Activated CD4-positive, alpha-beta T cell treated with anti-CD3 and anti-CD28 coated beads for 1 hour (primary cell): ENCODE measurements at places on chromosomes 3 and 15.

- no peak for DNase-seq
Observed at GRCh38 chr3:55737186-55737585, 250.1 kb upstream of the WNT5A start.

DNA sequence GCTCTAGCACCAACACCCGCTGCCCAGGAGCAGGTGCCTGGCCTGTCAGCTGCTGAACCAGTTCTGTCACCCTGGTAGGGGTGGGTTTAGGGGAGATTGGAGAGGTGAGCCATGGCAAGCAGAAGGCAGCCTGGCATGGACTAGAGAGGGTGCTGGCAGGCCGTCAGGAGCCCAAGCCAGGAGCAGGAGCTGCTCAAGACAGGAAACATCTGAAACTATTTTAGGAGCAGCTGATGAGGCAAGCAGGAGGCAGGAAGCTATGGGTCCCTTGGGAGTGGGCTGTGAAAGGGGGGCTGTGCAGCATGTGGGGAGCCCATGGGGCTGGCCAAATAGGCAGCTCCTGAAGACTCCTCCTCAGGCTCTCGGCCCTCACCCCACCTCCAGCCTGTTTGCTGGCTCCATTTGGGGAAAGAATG is 2.3 kb downstream of the INKA1 start:
- DNase-seq: no peak

GRCh38 chr15:86540840-86541467 is 461.3 kb downstream of the AGBL1 start:
- DNase-seq: no peak

DNA sequence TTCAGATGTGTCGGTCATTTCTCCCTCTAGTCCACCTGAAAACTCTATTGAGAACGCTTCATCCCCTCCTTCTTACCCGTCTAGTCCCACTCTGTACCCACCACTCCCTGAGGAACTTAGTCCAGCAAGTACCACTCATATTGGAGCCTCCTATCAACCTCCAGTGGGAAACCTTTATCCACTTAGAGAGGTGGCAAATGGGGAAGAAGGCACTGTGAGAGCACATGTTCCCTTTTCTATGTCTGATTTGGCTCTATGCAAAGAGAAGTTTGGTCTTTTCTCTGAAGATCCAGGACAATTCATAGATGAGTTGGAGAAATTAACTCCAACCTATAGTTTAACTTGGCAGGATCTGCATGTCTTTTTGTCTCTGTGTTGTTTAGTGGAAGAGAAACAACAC is 17.0 kb upstream of the RPN1 start:
- DNase-seq: no peak

- no peak for DNase-seq
Observed at GRCh38 chr3:160092760-160093159, 104.1 kb downstream of the IL12A start.

- no peak for DNase-seq
Observed at GRCh38 chr3:150784747-150785125, 21.8 kb upstream of the SIAH2 start.

DNA sequence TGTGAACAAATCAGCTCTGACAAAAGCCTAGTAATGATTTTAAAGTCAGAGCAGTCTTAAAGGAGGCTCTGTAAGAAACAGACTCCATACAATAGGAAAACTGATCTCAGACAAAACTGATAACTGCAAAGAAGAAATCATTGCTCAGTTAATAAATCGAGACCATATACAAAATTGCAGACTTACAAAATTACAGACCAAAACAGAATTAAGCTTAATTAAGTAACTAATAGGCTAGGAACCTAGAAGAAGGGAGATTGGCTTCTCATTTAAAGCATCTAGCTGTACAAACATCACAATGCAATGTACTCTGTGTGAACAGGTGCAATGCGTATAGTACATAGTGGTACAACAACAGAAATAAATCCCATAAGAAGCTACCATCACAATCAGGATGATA is 46.3 kb downstream of the ZBTB20 start:
- no peak for DNase-seq

- no peak for DNase-seq
Observed at GRCh38 chr3:149087208-149087607, 875 bp upstream of the HLTF start.

GRCh38 chr15:90988296-90988695 is 6.0 kb downstream of the PRC1 start:
- no peak for DNase-seq

DNA sequence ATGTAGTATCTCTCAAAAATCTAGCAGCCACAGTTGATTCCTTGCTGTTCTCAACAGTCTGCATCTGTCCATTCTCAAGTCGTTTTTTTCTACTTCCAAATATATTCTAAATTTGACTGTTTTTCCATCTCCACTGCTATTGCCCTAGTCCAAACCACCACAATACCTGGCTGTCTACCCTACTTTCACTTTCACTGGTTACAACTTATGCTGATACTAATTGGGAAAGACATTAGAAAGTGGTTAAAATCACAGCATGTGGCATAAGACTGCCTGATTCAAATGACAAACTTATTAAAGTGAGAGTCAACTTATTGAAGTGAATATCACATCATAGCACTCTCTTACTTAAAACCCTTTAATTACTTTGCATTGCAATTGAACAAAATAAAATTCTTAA is 72.6 kb downstream of the CHST2 start:
- DNase-seq: no peak

DNA sequence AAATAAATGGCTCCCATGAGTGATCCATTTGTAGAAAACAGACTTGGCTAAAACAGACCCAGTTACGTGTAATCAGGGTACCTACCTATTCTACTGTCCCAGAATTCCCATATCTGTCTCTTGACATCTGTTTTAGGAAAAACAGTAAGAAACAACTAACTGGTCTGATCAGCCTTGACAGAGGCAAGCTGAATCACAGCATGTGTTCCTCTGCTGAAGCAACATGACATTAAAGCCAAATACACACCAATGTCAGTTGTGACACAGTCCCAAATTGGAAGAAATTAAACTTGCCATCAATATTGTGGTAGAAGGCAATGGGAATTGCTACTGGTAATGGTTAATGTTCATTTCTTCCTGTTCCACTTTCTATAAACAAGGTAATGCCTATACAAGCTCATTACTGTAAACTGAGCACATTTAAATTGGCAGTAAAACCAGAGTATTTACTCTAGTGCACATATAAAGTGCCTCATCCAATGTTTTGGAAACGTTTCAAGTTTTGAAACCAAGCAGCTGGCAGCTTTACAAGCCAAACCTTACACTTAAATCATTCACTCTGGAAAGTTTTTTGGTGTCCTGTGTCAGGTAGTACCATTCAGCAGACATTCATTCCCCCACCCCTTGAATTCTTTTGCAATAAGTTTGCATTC is 27.0 kb downstream of the ALDH1A2 start:
- no peak for DNase-seq

DNA sequence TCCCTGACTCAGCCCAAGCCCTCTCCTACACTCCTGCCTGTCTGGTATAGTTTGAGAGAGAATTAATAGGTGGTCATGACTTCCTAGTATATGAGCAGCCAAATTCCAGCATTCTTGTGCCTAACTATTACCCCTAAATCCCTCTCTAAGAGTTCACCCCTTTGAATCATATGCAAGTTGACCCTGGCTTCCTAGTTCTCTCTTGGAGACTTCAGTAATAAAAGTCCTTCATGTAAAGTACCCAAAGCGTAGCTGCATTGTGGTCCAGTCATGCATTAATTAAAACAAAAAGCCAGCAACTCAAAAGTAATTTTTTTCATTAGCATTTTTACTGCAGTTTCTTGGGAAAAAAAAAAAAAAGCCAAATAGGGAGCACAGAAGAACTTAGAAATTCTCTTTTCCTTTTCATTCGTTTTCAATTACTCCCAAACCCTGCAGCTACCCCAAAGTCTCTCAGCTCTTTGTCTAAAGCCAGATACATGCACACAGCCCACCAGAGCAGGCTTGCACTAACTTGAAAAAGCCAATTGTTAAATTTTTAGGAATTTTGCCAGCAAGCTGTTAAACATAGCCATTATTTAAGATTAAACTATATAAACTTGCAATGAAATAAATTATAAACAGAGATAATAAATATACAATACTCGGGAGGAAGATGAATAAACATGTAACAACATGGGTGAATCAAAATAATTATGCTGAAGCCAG is 50.1 kb upstream of the STT3B start:
- DNase-seq: no peak

- no peak for DNase-seq
Observed at GRCh38 chr15:87944050-87944449, 312.5 kb downstream of the NTRK3 start.

GRCh38 chr3:175464362-175464761 is 605.2 kb downstream of the NAALADL2 start:
- no peak for DNase-seq

- no peak for DNase-seq
Observed at GRCh38 chr3:123842711-123843110, 41.4 kb downstream of the MYLK start.

- DNase-seq: no peak
Observed at GRCh38 chr3:46692566-46692990, 901 bp downstream of the ALS2CL start.

- DNase-seq: no peak
Observed at GRCh38 chr15:78695854-78696253, 54.8 kb upstream of the CHRNB4 start.

DNA sequence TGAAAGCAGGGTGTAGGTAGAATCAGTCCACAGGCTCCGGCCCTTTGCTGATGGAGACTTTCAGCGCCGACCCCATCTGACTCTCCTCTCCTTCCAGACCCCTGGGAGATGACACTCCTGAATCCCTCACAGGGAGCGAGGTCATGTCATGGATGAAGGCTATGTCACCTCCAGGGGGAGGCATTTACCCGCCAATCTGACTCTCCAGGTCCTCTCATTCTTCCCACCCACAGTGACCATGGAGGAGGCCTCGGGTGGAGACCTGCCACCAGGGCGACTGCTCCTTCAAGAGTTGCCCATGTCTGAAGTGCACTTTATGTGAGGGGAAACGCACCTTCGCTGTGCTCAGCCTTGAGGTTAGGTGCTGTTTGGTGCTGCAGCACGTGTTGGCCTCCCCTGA is 112.7 kb downstream of the KLF13 start:
- DNase-seq: no peak

- peak; percentile 47 for DNase-seq
Observed at GRCh38 chr15:40098489-40099261, 10.0 kb downstream of the BMF start.

GRCh38 chr3:149871855-149872254 is 58.8 kb downstream of the RNF13 start:
- DNase-seq: no peak

DNA sequence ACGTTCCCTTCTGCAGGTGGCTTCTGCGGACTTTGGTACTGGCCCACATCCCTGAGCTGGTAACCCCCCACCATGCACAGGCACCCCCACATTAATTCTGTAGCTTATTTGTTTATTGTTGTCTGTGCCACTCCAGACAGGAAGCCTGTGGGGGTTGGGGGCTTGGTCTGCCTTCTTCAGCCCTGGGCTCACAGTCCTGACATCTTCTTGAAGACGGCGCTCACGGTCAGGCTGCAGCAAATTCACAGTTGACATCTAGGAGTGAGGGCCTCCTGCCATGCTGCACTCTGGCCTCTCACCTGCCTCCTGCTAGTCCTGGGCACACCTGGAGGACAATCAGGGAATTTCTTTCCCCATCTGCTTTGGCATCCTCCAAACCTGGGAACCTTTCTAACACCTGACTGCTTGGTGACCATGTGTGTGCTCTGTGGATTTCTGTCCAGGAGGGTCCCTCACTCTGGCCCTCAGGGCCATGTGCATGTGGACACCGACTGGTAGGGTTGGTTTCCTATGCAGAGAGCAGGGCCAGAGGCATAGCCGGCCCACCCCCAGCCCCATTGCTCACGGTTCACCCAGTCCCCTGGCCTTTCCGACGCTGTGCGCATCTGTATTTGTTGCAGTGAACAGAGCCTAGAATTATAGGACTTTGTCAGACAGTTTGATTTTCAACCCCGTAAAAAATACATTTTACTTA is 68.8 kb downstream of the APBA2 start:
- DNase-seq: no peak

GRCh38 chr15:40928821-40929659 is at the start of gene DLL4:
TSS of gene DLL4 (plus strand) at chr15:40929340. CDS start at chr15:40929669, 329 bp downstream.
- DNase-seq: no peak

DNA sequence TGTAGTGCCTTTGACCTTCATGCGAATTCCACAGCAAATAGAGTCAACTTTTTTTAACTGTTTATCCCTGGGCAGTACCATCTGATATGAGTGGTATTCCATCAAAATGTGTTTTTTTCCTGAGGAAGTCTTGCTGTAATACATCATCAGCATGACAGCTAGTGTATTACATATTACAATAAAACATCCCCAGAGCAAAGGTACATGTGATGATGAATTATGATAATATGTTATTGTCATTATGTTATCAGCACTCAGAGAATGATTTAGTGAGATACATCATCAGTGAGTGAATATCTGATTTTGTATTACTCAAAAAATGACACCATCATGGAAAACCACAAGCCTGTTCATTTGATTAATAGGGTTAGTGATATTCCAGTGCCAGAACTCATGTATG is 69.7 kb upstream of the ARL6 start:
- DNase-seq: no peak

- no peak for DNase-seq
Observed at GRCh38 chr3:14391033-14391432, 11.4 kb upstream of the SLC6A6 start.

- DNase-seq: no peak
Observed at GRCh38 chr15:72197460-72198355, at the start of gene GRAMD2A. TSS of gene GRAMD2A (minus strand) at chr15:72197787.

GRCh38 chr3:142960322-142960850 is 3.1 kb downstream of the PAQR9 start:
- DNase-seq: no peak

DNA sequence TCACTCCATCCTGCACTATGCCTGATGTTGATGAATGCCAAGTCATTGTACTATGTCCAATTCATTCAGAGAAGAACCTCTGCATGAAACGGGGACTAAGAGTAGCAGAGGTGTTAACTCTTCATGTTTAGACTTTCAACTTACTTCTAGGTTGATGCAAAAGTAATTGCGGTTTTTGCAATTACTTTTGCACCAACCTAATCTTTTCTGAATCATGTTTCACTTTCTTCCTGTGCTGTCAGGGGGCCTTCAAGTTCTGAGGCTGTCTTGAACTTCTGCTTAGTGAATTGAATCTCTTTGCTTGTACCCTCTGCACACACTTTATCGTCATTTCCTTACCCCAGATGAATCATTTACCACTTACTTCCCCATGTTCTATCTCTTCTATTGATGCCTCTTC is 636.2 kb downstream of the NAALADL2 start:
- DNase-seq: no peak

- no peak for DNase-seq
Observed at GRCh38 chr15:48634893-48635292, 10.6 kb downstream of the FBN1 start.

GRCh38 chr3:30639937-30640336 is 33.5 kb downstream of the TGFBR2 start:
- no peak for DNase-seq

- no peak for DNase-seq
Observed at GRCh38 chr15:45645026-45645980, 10.5 kb downstream of the SQOR start.

DNA sequence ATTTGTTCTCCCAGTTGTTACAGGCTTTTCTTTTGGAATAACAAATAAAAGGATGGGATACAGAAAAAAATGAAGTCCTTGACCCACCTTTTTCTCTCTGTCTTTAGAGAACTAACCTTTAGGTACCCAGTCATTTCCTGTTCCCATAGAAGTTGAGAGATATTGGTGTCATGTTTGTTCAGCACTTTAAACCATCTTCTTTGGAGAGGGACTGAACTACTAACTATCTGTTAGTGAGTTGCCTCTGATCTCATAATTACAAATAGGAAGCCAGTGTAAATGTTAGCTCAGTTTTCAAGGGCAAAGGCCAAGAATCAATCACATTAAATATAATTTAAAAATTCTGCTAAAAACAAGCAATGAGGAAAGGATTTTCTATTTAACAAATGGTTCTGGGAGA is 72.9 kb upstream of the DCBLD2 start:
- DNase-seq: no peak
